ENCODE measurements at places on chromosomes 11 and 22.

DNA sequence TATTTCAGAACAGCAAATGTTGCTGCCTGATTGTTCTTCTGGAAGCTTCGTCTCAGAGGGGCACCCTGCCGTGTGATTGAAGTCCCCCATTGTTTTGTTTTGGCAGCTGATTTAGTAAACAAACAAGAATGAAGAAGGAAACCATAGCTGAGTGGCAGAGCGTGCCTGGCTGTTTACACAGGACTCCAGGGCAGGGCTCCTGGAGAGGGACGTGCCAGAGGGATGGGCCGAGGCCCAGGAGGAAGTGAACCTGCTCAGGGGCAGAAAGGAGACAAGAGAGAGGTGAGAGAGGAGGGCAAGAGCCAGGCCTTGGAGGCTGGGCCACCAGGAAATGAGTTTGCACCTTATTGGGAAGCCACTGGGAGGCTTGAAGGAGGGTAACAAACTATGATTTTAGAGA is 85.5 kb upstream of the B3GAT1 start:
- DNase-seq: no peak

- no peak for DNase-seq
These were observed 29.4 kb upstream of the CTTN start for GRCh38 chr11:70368961-70369360.

DNA sequence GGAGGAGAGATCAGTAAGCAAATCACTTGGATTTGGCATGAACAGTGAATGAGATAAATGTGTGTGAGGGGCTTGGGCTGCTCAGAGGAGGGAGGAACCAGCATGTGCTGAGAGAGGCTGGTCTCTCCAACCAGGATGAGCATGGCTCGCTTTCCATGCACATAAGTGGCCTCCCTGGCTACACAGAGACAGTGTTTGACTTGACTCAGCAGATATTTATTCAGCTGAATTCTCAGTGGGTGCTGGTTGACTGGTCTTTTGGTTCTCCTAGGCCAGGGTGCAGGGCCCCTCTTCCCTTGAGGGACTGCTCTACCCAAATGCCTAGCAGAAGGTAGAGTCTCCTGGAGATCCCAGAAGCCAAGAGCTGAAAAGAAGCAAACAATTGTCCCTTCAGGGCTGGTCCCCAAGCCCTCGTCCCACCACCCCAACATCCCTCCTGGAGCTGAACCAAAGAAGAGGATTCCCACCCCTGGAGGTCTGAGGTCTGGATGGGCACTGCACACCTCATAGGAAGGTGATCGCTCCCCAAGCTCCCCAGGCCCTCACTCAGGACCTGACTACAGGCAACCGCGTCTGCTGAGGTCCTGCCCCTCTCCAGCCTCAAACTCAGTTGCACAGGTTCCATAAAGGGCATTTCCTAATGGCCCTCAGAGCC is 3.3 kb upstream of the TRIM29 start:
- no peak for DNase-seq

DNA sequence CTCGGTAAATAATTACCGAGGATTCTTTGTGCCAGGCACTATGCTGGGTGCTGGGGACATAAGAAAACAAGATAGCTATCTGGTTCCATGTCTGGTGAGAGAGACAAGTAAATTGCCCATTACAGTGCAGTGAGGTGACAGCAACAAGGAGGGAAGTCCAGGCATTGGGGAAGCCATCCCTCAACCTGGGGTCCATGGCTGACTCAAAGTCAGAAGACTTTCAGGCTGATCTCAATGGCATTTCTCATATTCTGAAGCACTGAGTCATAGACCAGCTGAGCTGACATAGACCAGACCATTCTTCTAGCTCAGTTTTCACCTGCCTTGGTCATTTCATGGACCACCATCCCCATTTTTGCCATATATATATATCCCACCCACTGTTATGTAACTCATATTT is 158.8 kb downstream of the TTC17 start:
- DNase-seq: no peak

DNA sequence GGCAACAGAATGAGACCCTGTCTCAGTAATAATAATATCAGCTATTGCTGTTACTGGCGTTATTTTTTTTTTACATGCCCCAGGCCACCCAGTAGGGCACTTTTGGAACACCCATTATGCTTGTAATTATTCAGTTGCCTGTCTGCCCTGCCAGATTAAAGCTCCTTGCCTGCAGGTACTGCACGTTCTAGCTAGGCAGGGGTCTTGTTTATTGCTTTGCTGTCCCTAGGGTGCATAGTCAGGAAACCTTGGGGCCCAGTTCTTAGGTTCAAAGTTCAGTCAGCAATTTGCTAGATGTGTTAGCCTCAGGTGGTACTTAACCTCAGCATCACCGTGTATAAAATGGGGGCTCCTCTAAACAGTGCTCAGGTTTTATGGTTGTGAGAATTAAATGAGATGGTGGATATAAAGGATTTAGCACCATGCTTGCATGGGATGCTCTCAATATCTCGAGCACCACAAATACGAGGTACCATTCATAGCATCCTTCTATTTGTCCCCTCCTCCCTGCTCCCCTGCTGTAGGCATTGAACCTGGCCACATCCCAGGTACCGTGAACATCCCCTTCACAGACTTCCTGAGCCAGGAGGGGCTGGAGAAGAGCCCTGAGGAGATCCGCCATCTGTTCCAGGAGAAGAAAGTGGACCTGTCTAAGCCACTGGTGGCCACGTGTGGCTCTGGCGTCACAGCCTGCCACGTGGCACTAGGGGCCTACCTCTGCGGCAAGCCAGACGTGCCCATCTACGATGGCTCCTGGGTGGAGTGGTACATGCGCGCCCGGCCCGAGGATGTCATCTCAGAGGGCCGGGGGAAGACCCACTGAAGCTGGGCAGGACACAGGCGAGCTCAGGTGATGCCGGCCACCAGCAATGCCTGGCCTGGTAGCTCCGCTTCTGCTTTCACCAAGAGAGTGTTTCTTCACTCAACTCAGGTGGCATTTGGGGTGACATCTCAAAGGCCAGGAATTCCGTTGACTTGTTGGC is 9.4 kb downstream of the MPST start:
- no peak for DNase-seq

Data from activated naive CD4-positive, alpha-beta T cell (primary cell).